ENCODE measurements at places on chromosomes 16 and 17.

- H3K4me1 ChIP-seq: peaks cover 35% of the 10 kb centered on the region
- no peak overlapping the region for H3K27ac ChIP-seq
- H3K36me3 ChIP-seq: peaks cover 21% of the 10 kb centered on the region
- DNase-seq: no peak
- H3K27me3 ChIP-seq: no peaks in the 10 kb centered on the region
- no peak overlapping the region for H3K4me3 ChIP-seq
These were observed 49.6 kb downstream of the PLD6 start for GRCh38 chr17:17156511-17156910.

DNA sequence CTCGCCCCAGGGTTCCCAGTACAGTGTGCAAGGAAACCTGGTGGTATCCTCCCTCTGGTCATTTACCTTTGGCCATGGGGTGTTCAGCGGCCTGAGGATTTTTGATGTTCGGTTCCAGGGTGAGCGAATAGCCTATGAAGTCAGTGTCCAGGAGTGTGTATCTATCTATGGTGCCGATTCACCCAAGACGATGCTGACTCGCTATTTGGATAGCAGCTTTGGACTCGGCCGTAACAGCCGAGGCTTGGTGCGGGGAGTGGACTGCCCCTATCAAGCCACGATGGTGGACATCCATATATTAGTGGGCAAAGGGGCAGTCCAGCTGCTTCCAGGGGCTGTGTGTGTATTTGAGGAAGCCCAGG, 1.2 kb downstream of the AOC2 start:
- H3K27ac ChIP-seq: no peak overlapping the region
- peaks cover 13% of the 10 kb centered on the region for H3K4me1 ChIP-seq
- H3K4me3 ChIP-seq: no peak overlapping the region
- peaks cover 19% of the 10 kb centered on the region for H3K36me3 ChIP-seq
- no peaks in the 10 kb centered on the region for H3K27me3 ChIP-seq

DNA sequence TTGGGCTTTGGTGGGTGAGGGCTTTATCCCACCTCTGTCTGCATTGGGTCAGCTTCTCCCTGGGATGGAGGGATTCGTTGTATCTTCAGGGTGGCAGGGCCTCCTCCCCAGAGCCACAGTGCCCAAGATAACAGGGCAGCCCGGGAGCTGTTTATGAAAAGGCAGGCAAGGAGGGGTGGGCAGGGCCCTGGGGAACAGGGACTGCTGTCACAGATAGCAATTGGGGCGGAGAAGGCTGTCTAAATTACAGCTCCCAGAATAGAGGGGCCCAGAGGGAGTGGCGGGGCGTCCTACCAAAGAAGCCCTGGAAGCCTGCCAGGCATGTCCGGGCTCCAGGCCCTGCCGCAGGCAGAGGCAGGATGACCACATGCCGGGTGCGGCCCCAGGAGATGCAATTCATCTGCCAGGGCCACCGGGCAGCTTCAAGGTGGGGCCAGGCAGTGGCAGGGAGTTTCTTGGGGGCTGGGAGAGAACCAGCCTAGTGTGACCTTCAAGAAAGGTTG, 18.8 kb upstream of the PHOSPHO1 start:
- no peak overlapping the region for H3K27ac ChIP-seq
- H3K4me3 ChIP-seq: no peak overlapping the region
- no peak for DNase-seq
- H3K4me1 ChIP-seq: no peaks in the 10 kb centered on the region
- H3K27me3 ChIP-seq: peaks cover 7% of the 10 kb centered on the region

DNA sequence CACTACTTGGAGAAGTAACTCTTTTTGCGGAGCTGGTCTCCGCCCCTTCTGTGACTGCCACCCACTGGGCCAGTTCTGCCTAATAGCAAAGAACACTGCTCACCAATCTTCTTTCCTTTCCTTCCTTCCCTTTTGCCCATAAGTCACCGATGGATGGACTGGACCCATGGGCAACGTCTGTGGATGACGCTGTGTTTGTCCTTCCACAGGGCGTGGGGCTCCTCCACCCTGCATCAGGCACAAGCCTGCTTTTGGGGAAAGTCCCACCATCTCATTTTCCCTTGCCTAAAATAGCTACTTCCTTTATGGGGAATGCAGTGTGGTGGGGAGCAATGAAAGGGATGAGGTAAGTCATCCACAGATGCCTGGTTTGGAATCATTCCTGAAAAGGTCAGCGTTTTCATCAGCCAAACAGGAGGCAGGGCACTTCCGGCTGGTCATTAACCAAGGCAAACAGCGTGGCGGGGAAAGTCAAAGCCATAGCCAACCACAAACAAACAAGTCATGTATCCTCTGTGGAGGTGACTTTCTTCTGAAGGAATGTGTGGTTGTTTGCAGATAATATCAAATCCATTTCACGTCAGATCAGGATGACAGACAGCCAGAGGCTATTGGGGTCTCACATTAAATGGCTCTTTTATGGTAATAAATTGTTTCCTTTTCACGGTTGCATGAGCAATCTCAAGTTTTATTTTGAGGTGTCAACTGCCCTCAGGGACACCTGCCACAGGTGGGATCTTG, 30.7 kb upstream of the MED9 start:
- no peaks in the 10 kb centered on the region for H3K36me3 ChIP-seq
- no peak overlapping the region for H3K27ac ChIP-seq
- H3K27me3 ChIP-seq: no peaks in the 10 kb centered on the region

DNA sequence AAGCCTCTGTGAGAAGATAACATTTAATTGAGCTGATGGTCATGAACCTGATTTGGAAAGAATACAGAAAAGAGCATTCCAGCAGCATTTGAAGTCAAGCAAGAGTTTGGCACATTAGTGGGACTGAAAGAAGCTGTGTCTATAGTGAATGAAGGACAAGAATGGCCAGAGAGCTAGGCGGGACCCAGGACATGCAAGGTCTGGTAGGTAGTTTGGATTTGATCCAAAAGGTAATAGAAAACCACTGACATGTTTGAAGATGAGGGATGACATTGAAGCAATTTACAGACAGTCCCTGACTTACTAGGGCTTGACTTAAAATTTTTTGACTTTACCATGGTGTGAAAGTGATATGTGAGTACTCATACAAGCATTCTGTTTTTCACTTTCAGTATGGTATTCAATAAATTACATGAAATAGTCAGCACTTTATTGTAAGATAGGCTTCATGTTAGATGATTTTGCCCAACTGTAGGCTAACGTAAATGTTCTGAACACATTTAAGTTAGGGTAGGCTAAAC, 7.6 kb downstream of the CYB5B start:
- no peaks in the 10 kb centered on the region for H3K27me3 ChIP-seq
- H3K4me1 ChIP-seq: peaks cover 69% of the 10 kb centered on the region
- DNase-seq: no peak
- no peak overlapping the region for H3K4me3 ChIP-seq

DNA sequence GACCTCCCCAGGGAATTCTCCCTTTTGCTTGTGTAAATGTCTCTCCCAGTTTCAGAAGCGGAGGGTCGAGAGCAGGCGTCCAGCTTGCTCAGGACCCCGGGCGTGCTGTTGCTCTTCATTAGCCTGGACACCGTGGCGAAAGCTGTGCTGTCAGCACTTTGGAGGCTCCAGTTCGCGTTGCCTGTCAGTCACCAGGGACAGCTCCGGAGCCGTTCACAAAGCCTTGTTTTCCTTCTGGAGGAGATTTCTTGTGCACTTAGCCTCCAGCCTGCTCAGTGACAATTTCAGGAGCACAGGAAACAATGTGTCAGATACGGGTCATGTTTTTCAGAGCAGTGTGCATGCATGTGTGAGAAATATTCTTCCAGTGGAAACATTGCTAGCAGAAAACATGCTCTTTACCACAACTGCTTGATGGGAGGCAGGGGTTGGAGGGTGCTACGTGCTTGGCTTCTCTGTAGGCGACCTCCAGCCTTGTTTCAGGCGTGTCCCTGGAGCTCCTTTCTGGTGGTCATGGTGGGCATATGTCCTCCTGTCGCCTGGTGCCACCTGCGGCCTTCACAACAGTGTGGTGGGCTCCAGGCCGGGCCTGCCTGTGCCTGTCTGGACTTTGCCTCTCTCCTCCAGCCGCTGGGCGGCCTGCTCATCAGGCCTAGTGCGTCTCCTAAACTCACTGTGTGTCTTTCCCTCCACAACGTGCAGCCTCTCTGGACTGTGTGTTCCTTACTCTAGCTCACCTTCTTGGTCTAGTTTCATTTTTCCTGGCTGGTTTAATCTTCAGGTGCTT, 29.0 kb downstream of the ZNF750 start:
- peaks cover 4% of the 10 kb centered on the region for H3K4me1 ChIP-seq
- no peak for DNase-seq
- H3K36me3 ChIP-seq: peaks cover 19% of the 10 kb centered on the region
- H3K4me3 ChIP-seq: no peak overlapping the region

- H3K27ac ChIP-seq: no peak overlapping the region
- no peak for DNase-seq
- H3K4me1 ChIP-seq: peaks cover 2% of the 10 kb centered on the region
- no peak overlapping the region for H3K4me3 ChIP-seq
- no peaks in the 10 kb centered on the region for H3K36me3 ChIP-seq
These were observed 6.6 kb downstream of the NDRG4 start for GRCh38 chr16:58506241-58507194.

- H3K4me3 ChIP-seq: no peak overlapping the region
- DNase-seq: no peak
- no peaks in the 10 kb centered on the region for H3K36me3 ChIP-seq
- H3K27me3 ChIP-seq: peaks cover 4% of the 10 kb centered on the region
These were observed 24.8 kb downstream of the TRPV3 start for GRCh38 chr17:3532859-3533142.

GRCh38 chr16:13995194-13995593, 75.2 kb downstream of the ERCC4 start:
- no peak overlapping the region for H3K27ac ChIP-seq
- no peak for DNase-seq
- H3K4me1 ChIP-seq: peaks cover 5% of the 10 kb centered on the region
- no peaks in the 10 kb centered on the region for H3K27me3 ChIP-seq
- H3K36me3 ChIP-seq: no peaks in the 10 kb centered on the region

DNA sequence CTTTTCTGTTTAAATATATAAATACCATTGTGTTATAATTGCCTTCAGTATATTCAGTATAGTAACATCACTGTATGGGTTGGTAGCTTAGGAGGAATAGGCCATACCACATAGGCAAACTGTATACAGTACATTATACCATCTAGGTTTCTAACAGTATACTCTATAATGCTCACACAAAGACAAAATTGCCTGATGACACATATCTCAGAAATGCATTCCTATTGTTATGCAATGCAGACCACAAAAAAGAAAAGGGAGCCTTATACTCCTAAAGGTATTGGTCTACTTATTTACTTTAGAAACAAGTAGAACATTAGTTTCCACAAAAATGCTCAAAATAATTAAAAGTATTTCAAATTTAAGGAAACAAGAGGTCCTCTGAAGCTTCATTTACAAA, 47.9 kb downstream of the SETD6 start:
- DNase-seq: no peak
- H3K36me3 ChIP-seq: peaks cover 47% of the 10 kb centered on the region
- H3K27me3 ChIP-seq: no peaks in the 10 kb centered on the region
- no peak overlapping the region for H3K27ac ChIP-seq
